ENCODE measurements at places on chromosomes 6 and 20. TPM values are rescaled to one million over a fixed set of nuclear protein-coding genes. Genes with fewer than 3 reads are reported as not detected.
A peak's percentile ranks its signal among the peaks of the same experiment; 100 is the strongest.

RNF39 gene
- 0.23 TPM for total RNA-seq

GRCh38 chr6:164897523-164898235 is 411.7 kb downstream of the C6orf118 start:
- no peaks in the 10 kb centered on the region for H3K4me1 ChIP-seq
- no peak overlapping the region for H3K27ac ChIP-seq
- peak; percentile 4 for DNase-seq
- H3K4me3 ChIP-seq: no peak overlapping the region

DNA sequence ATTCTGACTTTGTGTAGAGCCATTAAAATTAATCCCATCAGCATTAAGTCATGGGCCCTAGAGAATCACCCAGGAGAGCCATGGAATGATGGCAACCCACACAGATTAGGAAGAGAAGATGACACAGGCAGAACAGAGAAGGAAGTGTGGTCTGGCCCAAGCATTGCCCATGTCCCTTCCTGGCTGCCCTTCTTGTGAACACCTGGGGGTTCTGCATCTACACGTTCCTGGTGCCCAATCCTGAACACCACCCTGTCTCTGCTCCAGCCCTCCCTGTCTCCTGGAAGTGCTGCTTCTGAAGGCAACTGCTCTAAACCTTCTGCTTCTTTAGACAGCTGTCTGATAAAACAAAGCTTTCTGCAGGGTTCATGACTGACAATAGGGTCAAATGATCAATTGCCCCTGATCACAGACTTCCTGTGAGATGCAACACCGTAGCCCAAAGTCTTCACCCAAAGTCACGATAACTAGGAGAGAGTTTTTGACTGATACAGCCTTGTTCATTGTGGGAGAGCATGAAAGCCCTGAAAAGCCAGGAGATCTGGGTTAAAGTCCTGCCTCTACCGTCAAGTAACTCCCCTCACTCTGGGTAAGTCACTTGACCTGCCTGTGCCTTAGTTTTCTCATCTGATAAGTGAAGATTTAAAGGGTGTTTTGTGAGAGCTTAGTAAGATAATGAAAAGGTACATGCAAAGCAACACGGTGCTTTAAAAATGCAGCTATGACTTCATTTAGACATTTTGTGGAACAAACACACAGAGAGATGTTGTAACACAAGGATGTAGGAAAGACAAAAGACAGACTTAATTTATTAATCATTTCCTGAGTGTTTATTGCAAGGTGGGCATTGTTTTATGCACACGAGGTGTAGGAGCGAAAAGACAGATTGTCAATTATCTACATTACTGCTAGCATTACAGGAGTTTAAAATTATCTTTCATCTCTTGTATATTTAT is 291.2 kb upstream of the STXBP5 start:
- H3K4me3 ChIP-seq: no peak overlapping the region
- no peak for DNase-seq
- peaks cover 16% of the 10 kb centered on the region for H3K4me1 ChIP-seq

- no peaks in the 10 kb centered on the region for H3K36me3 ChIP-seq
- no peak overlapping the region for H3K27ac ChIP-seq
- 0 out of 2 replicates have a peak, but pooled peaks cover 4% of the 10 kb centered on the region for H3K4me1 ChIP-seq
- H3K27me3 ChIP-seq: no peaks in the 10 kb centered on the region
- no peak for DNase-seq
Measured at GRCh38 chr6:44650947-44651346, 263.4 kb downstream of the CDC5L start.

DNA sequence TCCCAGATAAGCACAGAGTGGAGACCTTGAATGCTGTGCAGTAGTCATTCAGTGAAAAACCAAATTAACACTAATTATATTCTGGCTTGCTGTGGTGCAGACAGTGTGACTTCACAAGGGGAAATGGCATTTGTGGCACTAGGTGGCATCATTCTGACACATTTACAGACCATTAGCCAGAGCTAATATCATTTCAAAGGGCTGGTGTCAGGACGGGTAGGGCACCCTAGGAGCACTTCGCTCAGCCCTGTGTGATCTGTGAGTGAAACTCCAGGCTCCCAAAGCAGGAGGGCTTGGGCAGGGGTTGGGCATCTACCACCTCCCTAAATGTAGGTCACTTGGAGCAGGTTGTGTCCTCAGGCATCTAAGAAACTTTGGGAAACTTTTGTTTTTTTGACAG is 555.8 kb downstream of the PKHD1 start:
- H3K36me3 ChIP-seq: no peaks in the 10 kb centered on the region
- DNase-seq: no peak
- no peaks in the 10 kb centered on the region for H3K4me1 ChIP-seq
- no peak overlapping the region for H3K27ac ChIP-seq
- H3K4me3 ChIP-seq: no peak overlapping the region

- no peaks in the 10 kb centered on the region for H3K4me1 ChIP-seq
Measured at GRCh38 chr6:11700118-11700718, 78.4 kb downstream of the ADTRP start.

- H3K27me3 ChIP-seq: no peaks in the 10 kb centered on the region
- no peak overlapping the region for H3K4me3 ChIP-seq
- no peak overlapping the region for H3K27ac ChIP-seq
- peaks cover 3% of the 10 kb centered on the region for H3K4me1 ChIP-seq
- no peak for DNase-seq
- H3K36me3 ChIP-seq: no peaks in the 10 kb centered on the region
Measured at GRCh38 chr6:157438611-157439111, 57.7 kb downstream of the ZDHHC14 start.

DNA sequence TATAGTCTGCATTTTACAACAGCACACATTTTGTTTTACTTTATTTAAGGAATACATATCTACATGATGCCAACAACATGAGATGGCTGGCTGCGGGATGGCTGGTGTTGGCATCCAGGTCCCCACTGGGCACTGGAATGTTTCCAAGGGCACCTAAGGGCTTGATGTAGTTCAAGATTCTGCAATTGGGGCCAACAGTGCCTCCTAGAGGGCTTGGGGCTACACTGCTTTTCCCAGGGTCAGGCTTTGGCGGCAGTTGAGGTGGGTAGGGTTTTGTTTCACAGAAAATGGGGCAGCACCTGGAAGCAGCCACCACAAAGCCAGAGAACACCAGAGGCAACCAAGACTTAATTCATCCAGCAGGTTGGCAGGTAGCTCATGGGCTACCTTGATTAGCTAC is 202.2 kb upstream of the PRND start:
- H3K4me1 ChIP-seq: no peaks in the 10 kb centered on the region
- peak; percentile 15 for DNase-seq
- no peak overlapping the region for H3K4me3 ChIP-seq

LTA gene
- not detected for total RNA-seq

- H3K4me1 ChIP-seq: no peaks in the 10 kb centered on the region
- H3K36me3 ChIP-seq: no peaks in the 10 kb centered on the region
- no peak overlapping the region for H3K4me3 ChIP-seq
- no peak for DNase-seq
- H3K27me3 ChIP-seq: no peaks in the 10 kb centered on the region
Measured at GRCh38 chr20:59678951-59679350, 74.6 kb downstream of the PHACTR3 start.

SAMD10 gene
- total RNA-seq: 13.4 TPM

TGM6 gene
- total RNA-seq: not detected

DNA sequence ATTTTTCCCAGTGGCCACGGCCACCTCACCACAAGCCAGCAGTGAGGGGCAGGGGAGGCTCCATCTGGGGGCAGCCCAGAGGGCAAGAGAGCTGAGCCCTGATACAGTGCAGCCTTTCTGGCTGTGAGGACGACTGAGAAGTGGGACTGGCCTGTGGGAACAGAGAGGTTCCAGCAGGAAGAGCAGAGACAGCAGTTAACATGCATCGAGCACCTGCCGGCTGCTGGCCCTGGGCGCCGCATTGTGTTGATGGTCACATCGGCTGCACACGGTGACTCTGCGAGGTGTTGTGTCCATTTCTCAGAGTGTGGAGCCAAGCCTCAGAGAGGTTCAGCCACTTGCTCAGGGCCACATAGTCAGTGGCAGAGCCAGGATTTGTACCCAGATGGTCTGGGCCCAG is 9.8 kb downstream of the FOXS1 start:
- peaks cover 13% of the 10 kb centered on the region for H3K4me1 ChIP-seq
- H3K4me3 ChIP-seq: no peak overlapping the region
- no peak for DNase-seq
- no peak overlapping the region for H3K27ac ChIP-seq
- no peaks in the 10 kb centered on the region for H3K27me3 ChIP-seq
- H3K36me3 ChIP-seq: no peaks in the 10 kb centered on the region

DNA sequence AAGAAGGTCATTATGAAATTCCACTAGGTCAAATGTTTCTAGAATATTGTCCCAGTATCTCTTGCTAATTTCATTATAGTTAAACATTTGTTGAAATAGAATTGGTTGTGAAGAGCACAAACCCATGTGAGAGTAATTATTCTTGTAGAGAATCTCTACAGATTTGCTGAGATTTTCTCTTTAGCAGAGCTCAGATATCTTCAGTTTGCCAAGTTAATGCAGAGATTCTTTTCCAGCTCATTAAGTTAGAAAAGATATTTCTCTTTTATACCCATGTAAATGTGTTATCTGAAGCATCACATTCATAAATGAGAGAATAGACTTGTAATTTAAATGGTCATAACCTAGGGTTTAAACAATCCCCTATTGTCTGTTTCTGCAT is 232.0 kb upstream of the TAB2 start:
- H3K36me3 ChIP-seq: no peaks in the 10 kb centered on the region
- no peak overlapping the region for H3K27ac ChIP-seq
- DNase-seq: no peak
- H3K4me3 ChIP-seq: no peak overlapping the region
- no peaks in the 10 kb centered on the region for H3K4me1 ChIP-seq

DNA sequence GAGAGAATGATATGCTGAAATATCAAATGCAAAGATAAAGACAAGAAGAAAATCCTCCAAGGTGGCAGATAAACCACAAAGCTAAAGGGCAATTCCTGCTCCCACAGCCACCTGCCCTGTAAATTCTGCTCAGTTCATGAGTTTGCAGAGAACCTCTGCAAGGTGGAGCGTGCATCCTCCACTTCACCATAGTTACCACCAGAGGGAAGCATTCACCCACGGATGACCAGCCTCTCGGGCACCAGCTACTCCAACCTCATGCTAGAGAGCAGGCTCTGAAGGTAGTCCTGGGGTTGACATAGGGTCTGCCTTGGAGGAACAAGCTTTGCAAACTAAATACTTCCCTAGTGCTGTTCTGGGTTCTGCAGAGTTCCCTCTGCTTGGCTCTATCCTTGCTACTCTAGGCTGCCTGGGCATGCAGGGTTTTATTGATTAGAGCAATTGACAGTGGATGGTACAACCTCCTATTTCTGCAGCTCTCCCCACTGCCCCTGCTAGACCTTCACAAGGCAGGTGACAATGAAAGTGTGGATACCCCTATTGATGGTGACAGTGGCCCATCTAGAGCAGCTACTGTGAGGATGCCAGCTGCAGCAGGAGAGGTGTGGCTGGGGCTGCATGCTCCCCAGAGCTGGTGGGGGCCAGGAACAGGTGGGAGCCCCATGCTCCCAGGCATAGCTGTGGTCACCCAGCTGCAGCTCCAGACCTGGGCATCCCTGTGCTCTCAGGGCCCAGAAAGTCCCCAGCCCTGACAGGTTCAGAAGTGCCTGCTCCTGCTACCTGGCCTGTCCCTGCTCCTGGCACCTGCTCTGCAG is 51.1 kb downstream of the GGTLC1 start:
- no peaks in the 10 kb centered on the region for H3K4me1 ChIP-seq
- H3K27me3 ChIP-seq: no peaks in the 10 kb centered on the region
- H3K27ac ChIP-seq: no peak overlapping the region
- no peak overlapping the region for H3K4me3 ChIP-seq
- no peaks in the 10 kb centered on the region for H3K36me3 ChIP-seq

DNA sequence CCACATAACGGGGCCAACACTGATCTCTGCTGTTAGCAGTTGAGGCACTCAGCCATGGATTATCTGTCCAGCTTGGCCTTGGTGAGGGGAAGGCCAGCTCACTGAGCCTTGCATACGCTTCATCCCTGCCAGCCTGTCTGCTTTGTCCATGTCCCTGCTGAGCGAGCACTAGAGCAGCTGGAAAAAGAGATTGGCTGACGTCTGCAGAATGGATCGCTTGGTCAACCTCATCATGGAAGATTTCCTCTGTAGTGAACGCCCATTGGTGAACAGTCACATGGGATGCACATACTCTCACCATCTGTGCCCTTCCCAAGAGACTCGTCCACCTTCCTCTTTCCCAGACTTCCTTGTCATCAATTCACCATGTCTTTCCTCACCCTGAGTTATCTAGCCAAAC is 26.9 kb downstream of the MUC22 start:
- DNase-seq: no peak
- H3K27ac ChIP-seq: no peak overlapping the region
- no peak overlapping the region for H3K4me3 ChIP-seq
- peaks cover 6% of the 10 kb centered on the region for H3K4me1 ChIP-seq

- no peaks in the 10 kb centered on the region for H3K36me3 ChIP-seq
- H3K27ac ChIP-seq: peak overlapping the region; percentile 12
- peaks cover 10% of the 10 kb centered on the region for H3K4me1 ChIP-seq
- H3K27me3 ChIP-seq: no peaks in the 10 kb centered on the region
Measured at GRCh38 chr6:17865798-17866725, 121.4 kb downstream of the KIF13A start.

DNA sequence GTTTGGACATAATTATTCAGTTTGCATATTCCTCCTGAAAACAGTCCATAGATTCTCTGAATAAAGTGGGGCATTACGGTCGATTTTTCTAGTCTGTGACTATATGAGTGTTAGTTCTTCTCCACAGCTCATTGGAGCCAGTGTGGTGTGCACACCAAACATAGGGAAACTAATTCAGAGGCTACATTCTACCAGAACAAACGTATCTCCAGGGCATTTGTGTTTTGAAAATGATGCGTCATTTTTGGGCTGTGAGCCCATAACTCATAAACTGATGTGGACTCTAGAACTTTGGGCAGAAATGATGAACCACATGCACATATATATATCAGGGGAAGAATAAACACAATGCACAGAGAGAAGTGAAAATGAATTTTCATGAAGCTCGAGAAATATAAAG is 41.8 kb downstream of the C6orf58 start:
- no peaks in the 10 kb centered on the region for H3K4me1 ChIP-seq
- no peak for DNase-seq
- no peaks in the 10 kb centered on the region for H3K36me3 ChIP-seq

GRCh38 chr6:125200941-125201340 is 47.4 kb downstream of the TPD52L1 start:
- H3K4me1 ChIP-seq: peaks cover 36% of the 10 kb centered on the region
- H3K4me3 ChIP-seq: no peak overlapping the region
- no peak for DNase-seq
- no peak overlapping the region for H3K27ac ChIP-seq

- no peaks in the 10 kb centered on the region for H3K27me3 ChIP-seq
- DNase-seq: no peak
- H3K27ac ChIP-seq: no peak overlapping the region
- no peak overlapping the region for H3K4me3 ChIP-seq
- no peaks in the 10 kb centered on the region for H3K36me3 ChIP-seq
- no peaks in the 10 kb centered on the region for H3K4me1 ChIP-seq
Measured at GRCh38 chr6:90739339-90739738, 152.5 kb upstream of the MAP3K7 start.

TRMT11 gene
- 36.7 TPM for total RNA-seq
